Karpas-422 (cell line): ENCODE measurements at places on chromosomes 12 and 14. TPM values are rescaled to one million over a fixed set of nuclear protein-coding genes. Genes with fewer than 3 reads are reported as not detected.
A peak's percentile ranks its signal among the peaks of the same experiment; 100 is the strongest.

GRCh38 chr12:47984331-47984801, 19.9 kb downstream of the COL2A1 start:
- no peak for DNase-seq

DNA sequence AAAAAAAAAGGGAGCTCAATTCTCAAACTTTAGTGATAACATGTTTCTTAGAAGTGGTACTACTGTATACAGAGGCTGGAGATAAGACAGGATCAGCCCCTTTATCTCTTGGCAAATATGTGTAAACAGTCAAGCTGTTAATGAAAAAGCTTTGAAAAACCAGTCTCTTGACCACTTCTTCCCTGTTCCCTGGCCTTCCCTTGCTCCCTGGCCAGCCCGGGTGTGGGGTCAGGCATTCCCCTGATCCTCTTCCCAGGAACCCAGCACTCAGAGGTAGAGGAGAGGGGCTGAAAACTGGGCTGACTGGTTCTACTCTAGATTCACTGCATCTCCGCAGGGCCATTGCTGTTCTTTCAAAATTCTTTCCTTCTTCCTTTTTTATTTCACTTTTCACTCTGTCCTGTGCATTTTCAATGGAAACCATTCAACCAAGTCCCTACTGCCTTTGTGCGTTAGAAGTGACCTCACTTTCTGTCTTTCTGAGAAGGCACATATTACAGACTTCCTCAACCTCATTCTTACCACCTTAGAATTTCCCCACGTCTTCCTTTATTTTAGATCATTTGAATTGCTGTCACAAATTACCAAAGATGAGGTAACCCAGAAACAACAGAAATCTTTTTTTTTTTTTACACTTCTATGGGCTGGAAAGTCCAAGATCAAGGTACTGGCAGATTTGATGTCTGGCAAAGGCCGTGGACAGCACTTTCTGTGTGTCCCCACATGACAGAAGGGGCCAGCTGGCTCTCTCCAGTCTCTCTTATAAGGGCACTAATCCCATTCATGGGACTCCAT, 5.7 kb downstream of the GNG2 start:
- peak; percentile 60 for DNase-seq

GRCh38 chr14:22981090-22981875, 1.1 kb downstream of the AJUBA start:
- DNase-seq = no peak

GRCh38 chr12:53381731-53382630, 2.0 kb downstream of the SP1 start:
- DNase-seq = peak; percentile 60

DNA sequence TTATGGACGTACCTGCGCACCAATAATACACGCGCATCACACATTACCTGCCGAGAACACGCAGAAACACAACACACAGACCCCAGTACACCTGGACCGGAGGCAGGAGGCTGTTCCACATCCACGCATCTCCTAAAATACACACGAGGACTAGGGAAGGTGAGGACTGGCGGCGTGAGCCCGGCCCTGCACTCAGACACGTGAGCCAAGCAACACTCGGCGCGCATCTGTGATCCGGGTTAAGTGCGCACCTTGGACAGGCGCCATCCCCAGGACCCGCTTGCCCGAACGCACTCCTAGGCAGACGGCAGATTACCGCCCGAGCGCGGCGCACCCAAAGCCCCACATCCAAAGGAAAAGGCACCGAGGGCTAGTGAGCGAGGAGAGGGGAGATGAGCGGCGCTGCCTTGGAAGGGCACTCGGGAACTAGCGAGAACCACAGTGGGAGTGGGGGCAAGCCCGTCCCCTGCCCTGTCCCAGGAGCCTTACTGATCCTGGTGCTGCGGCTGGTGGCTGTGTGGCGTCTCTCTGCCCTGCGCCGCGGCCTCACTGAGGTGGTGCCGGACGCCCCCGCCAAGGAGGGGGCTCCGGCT, 417 bp downstream of the GLS2 start:
- no peak for DNase-seq

DNA sequence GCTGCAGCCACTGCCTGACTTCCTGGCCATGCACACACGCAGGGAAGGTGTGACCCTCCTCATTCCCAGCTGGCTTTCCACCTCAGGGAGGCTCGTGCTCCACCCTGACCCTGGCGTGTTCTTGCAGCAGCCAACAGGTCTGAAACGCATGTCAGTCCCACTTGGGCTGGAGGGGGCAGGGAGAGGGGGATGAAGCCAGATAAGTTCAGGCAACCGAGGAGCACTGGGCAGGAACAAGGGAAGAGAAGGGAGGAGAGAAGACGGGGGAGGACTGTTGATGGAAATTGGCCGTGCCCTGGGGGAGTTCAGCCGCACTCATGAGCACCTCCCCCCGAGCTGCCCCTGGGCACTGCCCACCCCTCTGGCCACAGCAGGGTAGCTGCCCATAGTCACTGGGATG, 182.4 kb upstream of the PRMT8 start:
- DNase-seq = no peak

DNA sequence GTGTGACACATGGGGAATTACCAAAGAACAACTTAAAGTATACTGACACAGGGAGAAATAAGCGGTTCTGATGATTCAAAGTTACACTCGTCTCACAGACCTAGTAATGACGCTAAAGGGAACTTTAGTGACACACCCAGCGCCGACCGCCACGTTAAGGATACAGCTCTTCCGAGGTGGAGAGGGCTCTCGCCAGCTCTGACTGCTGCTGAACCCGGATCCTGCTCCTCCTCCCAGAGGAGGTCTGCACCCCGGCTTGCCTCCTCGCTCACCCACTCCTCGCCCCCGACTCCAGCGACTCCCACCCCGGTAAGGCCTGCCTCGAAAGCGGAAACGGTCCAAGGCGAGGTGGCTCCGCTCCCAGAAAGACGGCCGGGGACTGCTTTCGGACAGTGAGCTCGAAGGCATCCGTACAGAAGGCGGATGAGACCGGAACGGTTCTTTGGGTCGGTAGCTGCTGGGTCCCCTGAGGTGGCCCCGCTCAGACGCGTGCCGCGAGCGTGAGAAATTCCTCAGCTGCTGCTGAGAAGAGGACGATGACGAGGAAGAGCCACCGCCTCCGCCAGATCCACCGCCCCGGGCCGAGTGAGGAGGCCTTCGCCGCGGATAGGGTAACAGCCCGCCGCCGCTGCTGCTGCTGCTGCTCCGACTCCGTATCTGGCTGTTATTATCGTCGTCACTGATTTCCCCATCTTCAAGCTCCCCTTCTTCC, 643 bp downstream of the ZFC3H1 start:
- DNase-seq = peak; percentile 83

DNA sequence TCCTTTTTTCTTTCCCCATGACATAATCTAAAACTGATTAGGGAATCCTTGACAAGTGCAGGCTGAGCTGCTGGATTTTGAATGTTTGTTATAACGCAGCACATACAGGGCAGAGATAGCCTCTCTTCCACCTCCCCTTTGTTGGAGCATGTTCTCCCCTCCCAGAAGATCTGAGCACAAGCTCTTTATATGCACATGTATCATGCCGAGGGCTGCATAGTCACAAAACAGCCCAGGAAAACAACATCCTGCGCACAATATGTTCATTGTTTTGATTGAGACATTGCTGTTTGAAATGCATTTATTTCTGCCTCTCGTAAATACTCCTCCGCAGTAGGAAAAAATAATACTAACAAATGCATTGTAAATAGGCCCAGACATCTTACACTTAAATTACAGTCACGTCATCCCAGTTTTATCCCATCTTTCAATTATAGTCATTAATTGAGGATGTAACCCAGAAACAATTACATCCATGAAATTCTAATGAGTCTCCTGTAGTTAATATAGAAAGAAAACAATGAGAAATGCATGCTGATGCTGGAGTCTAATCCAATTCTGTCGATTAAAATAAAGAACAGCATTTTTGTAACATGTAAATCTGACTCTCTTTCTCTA, 401.8 kb downstream of the BTG1 start:
- no peak for DNase-seq

DNA sequence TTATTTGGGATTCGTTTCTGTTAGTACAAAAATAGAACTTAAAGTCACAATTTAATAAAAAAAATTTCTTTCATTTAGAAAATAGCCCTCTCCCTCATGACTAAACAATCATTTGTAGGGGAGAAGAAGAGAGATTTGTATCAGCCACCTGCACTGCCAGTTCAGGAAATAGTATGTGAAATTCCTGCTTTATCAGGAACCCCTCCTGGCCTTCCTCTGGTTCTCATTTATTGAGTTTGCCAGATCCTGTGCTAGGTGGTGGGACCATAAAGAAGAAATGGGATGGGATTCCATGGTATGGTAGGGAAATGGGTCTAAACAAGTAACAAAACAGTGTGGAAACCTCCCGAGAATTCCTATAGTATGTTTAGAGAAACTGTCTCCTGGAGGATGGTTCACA, 30.0 kb downstream of the RASSF8 start:
- DNase-seq = no peak

DNA sequence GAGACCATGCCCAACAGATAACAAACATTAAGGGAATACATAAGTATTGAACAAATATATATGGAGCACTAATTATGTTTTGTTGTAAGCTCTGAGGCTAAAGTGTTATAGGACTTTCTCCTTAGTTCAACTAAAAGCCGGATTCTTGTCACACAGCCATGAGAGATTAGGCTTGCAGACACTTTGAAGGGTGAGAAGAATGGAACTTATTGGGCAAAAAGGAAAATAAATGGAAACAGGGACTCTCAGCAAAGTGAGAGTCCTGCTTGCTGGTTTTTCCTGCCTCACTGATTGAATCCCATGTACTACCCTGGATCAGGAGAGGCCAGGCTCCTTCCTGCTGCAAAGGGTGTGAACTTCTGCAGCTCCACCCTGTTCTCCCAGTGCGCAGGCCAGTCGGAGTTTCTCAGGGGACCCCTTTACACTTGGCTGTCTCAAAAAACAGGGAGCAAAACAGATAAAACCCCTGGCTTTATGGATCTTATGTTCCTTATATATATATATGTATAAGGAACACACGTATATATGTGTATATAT, 77.1 kb upstream of the FUT8 start:
- DNase-seq = no peak

- DNase-seq = peak; percentile 54
Observed at GRCh38 chr14:34554540-34555250, 15.2 kb upstream of the EAPP start.

REP15 gene
- not detected in 2 replicates for total RNA-seq

FBRSL1 gene
- total RNA-seq = 4.0 and 4.1 TPM in 2 replicates

TAS2R7 gene
- 0.47 TPM in 1 of 2 replicates, not detected in the other for total RNA-seq

RIMBP2 gene
- total RNA-seq = not detected in 2 replicates

CCDC177 gene
- total RNA-seq = not detected in 2 replicates

CATSPERB gene
- total RNA-seq = not detected in 2 replicates

SLC7A8 gene
- total RNA-seq = 0.79 TPM in 1 of 2 replicates, not detected in the other
